RWPE1 (cell line): ENCODE measurements at places on chromosomes 6 and 20.

GRCh38 chr6:105443941-105444340 lies 41.1 kb upstream of the PREP start:
- no peak for DNase-seq

DNA sequence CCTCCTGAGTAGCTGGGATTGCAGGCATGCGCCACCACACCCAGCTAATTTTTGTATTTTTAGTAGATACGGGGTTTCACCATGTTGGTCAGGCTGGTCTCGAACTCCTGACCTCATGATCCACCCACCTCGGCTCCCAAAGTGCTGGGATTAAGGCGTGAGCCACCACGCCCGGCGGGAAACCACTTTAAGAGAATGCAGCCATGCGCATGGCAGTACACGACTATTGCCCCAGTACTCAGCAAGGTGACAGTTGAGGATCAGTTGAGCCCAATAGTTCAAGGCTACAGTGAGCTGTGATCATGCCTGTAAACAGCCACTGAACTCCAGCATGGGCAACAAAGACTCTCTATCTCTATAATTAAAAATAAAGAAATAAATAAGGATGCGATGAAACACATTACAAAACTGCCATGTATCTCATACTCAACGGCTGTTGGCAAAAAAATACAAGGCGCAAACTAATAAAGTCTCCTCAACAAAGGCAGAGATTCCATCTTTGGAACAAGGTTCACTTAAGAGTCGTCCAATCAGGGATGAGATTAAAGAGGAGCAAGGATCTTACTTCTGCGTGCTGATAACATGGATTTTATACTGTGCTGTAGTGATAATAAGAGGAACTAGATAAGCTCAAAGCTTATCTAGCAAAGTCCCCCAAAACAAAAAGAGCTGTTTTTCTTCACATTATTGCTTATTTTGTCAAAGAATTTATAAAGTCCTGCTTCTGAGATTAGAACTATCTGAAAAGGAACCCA lies 51.1 kb downstream of the STAU1 start:
- no peak for DNase-seq

GRCh38 chr6:158860279-158860865 lies 41.2 kb upstream of the EZR start:
- DNase-seq: no peak

DNA sequence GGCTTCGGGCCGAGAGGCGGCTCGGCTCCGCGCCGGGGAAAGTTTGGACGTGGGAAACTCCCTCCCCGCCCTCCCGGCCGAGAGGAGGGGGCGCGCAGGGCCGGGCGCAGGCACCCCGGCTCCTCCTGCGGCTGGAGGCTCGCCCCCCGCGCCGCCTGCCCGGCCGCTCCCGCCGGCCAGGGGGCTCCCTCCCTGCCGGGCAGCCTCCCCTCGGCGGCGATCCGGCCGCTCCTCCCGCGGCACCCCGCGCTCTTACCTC lies 370 bp downstream of the CDH22 start:
- DNase-seq: no peak

GRCh38 chr6:56004426-56004825 lies 129.0 kb upstream of the BMP5 start:
- DNase-seq: peak; percentile 4

DNA sequence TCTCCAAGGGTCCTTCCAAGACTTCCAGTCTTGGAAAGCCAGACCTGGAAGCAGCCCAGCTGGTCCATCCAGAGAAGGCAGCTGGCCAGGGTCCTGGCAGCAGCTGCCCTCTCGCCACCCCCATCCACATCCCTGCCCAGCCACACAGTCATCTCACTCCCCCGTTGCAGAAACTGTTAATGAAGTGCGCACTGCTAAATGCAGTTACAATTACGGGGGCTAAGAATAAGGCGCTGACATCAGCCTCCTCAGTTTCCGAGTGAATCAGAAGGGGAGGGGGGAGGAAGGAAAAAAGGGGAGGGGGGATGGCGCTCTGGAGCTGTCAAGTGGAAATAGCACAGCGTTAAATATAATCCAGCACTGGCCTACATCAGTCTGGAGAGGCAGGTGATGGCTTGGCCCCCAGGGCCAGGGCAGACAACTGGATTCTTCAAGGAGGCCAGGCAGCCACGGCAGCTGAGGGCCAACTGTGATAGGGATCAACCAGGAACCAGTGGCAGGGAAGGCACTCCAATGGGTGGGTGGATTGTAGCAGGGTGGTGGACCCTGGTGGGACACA lies 6.9 kb downstream of the RIMS4 start:
- DNase-seq: no peak

GRCh38 chr6:169921217-169921616 lies 169.8 kb downstream of the ERMARD start:
- no peak for DNase-seq

- no peak for DNase-seq
Observed at GRCh38 chr6:120584111-120584760, 750.0 kb downstream of the TBC1D32 start.

- DNase-seq: no peak
Observed at GRCh38 chr6:19349429-19349828, 487.7 kb upstream of the ID4 start.

- DNase-seq: no peak
Observed at GRCh38 chr6:79269877-79270276, 35.4 kb upstream of the HMGN3 start.

DNA sequence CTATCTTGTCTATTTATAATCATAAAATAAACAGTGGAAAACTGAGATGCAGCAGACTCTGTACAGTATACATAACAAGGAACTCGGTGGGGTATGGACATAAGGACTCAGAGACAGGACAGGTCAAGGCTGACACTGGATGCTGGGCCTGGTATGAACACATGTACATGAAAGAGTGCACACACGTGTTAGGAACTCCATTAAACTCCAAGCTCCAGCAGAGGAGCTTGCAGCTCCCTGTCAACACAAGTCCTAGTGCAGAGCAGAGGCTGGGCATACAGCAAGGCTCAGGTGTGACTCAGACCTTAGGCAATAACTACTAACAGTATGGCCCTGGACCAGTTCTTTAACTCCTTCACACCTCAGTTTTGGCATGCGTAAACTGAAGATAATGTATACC lies 17.1 kb downstream of the NAPB start:
- DNase-seq: peak; percentile 58

- DNase-seq: no peak
Observed at GRCh38 chr6:11668455-11668854, 110.1 kb downstream of the ADTRP start.

- peak; percentile 41 for DNase-seq
Observed at GRCh38 chr6:55578537-55579363, at the start of gene HMGCLL1. TSS of gene HMGCLL1 (minus strand) at chr6:55579192. CDS start at chr6:55579055, 137 bp downstream.

GRCh38 chr20:59404749-59405148 lies 104.3 kb downstream of the EDN3 start:
- no peak for DNase-seq

DNA sequence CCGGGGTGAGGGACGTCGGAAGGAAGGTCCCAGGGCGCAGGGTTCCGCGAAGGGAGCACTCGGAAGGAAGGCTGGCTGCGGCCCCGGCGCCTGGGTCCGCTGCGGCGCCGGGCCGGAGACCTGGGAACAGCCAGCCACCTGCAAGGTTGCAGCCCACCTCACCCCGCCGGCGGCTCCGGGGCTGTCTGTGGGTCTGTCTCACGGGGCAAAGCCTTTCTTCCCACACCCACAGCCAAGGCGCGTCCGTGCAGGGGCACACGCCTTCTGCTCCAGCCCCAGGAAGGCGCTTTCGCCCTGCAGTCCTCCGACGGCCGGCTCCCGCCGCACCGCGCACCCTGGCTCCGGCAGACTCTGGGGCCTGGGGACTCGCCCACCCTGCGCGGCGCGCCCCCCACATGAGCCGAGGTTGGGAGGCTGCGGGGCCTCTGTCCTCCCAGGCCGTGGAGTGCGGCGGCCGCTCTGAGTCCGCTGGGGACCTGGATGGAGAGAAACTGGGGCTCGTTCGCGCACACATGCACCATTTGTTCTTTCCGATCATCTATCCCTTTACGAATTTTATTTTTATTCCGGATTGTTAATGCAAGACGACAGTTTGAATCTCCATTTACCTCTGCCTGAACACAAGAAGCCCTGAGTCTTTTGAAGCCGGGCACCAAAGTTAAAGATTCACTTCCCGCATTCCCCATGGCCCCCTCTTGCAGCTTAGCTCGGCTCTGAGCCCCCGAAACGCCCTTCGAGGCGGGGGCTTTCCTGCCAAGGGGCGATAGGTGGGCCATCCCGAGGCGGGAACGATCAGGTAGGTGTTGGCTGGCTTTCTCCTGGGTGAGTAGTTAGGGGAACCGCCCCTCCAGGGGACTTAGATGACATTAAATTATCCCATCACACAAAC lies 4.5 kb upstream of the FOXC1 start:
- no peak for DNase-seq

- no peak for DNase-seq
Observed at GRCh38 chr6:166903500-166903899, 52.9 kb downstream of the RNASET2 start.

- no peak for DNase-seq
Observed at GRCh38 chr20:3933218-3933617, 44.0 kb downstream of the PANK2 start.

DNA sequence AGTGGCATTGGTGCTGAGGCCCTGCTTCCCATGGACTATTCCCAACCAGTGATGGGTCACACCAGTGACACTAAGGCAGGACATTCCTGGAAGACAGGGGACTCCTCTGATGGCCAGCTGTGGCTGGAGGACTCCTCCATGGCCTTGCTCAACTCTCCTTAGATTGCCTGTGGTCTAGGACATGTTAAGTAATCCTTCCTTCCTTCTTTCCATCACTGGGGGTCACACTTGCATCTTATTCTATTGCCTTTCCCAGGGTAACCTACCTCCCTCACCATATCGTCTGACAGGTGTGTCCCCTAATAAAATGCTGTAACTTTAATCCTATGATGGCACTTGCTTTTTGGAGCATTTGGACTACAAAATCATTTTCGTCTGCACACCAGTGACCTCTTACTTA lies 24.5 kb upstream of the HLA-A start:
- no peak for DNase-seq

GRCh38 chr6:3664625-3665041 lies 86.9 kb downstream of the PXDC1 start:
- no peak for DNase-seq
